Suppressor macrophage treated with lipopolysaccharide for 1 hour (primary cell): ENCODE measurements at places on chromosomes 7 and 10.

DNA sequence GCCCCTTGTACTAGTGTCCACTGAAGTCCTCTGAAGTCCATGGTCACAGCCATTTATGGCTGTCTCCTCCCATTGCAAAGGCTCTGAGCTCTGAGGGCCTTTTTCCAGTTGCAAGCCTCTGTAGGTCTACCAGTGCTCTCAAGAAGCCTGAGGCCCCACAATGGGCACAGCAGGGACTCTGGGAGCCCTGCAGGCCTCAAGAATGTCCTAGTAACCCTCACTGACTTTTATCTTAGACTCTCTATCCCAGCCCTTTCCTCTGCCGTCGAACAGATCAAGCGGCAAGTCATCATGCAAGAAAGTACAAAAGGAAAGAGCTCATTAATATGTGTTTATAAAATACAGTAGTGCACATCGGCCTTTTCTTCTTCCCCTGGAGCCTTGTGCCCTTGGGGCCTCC lies 23.4 kb downstream of the VWA2 start:
- no peak for DNase-seq

DNA sequence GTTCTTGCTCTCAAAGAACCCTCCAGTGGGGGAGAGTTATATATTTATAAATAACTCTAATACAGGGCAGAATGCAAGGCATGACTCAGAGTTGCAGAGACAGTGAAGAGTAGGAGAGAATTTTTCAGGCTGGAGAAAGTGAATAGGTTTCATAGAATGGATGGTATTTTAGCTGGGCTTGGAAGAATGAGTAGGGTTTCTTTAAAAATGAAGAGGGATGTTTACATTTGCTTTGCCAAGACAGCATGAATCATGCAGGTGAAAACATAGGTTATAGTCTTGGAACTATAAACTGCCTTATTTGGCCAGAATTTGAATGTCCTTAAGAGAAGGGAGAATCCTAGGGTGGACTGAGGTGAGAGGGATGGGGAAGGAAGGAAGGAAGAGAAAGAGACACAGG lies 124.8 kb downstream of the CPED1 start:
- no peak for DNase-seq

- no peak for DNase-seq
These were observed 3.5 kb upstream of the C7orf33 start for GRCh38 chr7:148587076-148587475.

DNA sequence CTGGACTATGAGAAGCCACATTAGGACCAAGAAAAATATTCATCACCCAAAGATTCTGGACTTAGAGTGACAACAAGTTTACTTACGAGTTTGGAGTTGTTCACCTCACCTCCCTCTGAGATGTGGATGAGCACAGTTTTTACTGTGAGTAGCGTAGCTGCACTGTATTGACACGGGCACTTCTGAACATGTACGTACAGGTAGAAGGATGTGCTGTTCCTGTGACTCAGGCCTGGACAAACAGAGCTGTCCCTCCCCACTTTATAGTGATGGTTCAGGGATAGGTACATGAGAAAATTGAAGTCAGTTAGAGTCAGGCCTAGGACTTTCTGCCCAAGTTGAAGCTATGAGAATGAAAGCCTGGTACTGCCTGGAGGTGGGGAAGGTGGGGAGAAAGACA lies 80.9 kb upstream of the DYNC1I1 start:
- no peak for DNase-seq

DNA sequence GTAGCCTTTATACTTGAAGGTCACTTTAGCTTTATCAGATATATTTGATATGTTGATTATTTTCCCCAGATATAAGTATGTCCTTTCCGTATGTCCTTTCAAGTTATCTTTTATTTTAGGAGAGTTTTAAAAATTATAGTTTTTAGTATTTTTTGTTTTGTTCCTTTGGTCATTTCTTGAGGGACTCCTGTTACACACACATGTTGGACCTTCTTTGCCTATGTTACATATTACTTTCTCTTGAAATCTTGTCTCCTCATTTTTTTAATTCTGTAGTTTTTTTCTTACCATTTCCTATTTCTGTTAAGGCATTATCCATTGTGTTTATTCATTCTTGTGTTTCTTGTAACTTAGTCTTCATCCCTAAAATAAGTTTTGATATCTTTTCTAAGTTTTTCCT lies 23.9 kb downstream of the GLCCI1 start:
- no peak for DNase-seq
